NT2/D1 (cell line): ENCODE measurements at places on chromosomes 7 and 10.
A peak's percentile ranks its signal among the peaks of the same experiment; 100 is the strongest.

GRCh38 chr7:93092757-93093370 lies 24.9 kb downstream of the SAMD9 start:
- peak; percentile 40 for DNase-seq

- peak; percentile 66 for DNase-seq
Measured at GRCh38 chr10:123043409-123043925, 34.7 kb downstream of the ACADSB start.

- DNase-seq = no peak
Measured at GRCh38 chr7:35854311-35854710, 53.5 kb downstream of the SEPTIN7 start.

- no peak for DNase-seq
Measured at GRCh38 chr10:84770824-84771223, 442.4 kb downstream of the CCSER2 start.

DNA sequence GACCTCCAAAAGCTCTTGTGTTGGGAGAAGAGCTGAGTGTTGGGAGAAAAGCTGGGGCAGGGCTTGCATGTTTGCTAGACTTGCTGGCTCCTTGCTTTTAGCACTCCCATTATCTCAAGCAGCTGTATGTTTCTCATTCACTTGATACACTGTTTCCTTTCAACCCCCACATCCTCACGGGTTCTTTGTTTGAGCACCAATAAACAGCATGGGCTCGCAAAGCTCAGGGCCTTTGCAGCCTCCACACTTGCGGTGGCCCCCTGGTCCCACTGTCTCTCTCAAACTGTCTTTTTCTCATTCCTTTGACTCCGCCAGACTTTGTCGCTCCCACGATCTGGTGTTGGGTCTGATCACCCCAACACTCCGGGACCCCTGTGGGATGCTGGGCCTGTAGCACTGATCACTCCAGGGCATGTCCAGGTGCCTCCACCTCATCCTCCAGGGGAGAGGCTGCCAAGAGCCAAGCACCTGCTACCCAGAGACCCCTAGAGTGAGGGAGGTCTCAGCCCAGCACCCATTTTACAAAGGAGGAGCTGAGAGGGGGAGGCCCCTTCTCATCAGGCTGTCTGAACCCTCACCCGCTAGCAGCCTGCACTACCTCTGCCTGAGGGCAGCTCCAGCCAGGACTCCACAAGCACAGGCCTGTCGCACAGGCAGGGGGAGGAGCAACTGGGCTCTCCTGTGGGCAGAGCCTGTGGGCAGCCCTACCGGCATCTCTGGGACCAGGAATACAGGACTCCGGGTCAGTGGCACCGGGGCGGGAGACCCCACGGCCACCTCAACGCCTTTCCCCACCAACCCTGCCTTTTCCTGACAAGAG lies 49.1 kb upstream of the MSMB start:
- no peak for DNase-seq

DNA sequence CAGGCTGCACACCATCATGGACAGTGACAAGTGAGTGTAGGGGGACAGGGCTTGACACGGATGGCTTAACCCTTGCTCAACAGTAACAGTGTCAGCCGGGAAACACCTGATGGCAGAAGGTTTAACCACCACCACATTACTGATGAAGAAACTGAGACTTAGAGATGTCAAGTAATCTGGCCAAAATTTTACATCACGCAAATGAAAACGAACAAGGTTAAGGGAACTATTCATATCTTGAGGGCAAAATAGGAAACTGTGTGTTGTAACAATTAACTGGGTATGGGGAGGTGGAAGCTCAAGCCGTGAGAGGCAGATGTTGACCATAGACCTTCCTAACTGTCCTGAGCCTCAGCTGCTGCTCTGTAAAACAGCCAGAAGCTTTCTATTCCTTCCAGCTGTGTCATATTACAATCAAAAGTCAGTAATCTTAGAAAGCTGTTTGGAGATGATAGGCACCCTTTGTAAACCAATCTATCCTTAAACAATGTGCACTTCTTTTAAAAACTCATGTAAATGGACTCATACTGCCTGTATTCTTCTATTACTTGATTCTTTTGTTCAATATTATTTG lies 68.4 kb downstream of the ABCC2 start:
- DNase-seq = no peak

DNA sequence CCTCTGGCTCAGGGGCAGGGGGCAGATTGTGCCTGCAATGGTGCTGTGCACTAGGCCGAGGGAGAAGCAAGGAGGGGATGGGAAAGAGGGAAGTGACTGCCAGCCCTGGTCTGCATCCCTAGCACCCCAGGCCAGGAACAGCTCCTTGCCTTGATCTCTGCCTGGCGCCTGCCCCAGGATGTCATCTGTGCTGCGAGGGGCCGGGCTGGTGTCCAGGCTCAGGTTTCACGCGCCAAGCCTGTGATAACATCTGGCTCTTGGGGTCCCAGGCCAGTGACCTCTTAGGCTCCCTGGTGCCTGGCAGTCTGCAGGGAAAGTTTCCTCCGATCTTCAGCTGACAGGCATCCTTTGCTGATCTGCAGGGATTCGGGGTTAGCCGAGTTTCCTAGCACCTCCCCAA lies 193.5 kb upstream of the GPR26 start:
- DNase-seq = no peak

DNA sequence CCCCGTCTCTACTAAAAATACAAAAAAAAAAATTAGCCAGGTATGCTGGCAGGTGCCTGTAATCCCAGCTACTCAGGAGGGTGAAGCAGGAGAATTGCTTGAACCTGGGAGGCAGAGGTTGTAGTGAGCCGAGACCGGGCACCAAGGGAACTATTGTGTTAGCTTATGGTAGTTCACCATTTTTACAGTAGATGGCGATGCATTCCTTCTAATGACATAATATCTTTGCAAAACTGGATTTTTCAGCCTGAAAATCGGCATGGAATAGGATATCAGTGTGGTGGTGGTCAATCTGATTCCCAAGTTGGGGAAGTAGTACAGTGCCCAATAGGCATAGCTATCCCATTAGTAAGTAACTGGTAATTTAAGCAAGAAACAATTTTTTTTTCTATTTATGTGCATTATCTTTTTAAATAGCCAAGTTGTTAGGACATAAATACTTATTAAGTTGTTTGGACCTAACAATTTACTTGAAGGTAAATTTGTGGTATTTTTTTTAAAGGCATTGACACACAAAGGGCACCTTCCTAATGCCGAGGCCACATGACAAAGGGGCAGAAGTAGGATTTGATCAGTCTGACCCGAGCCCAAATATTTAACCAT lies 17.6 kb upstream of the IMPDH1 start:
- DNase-seq = no peak

DNA sequence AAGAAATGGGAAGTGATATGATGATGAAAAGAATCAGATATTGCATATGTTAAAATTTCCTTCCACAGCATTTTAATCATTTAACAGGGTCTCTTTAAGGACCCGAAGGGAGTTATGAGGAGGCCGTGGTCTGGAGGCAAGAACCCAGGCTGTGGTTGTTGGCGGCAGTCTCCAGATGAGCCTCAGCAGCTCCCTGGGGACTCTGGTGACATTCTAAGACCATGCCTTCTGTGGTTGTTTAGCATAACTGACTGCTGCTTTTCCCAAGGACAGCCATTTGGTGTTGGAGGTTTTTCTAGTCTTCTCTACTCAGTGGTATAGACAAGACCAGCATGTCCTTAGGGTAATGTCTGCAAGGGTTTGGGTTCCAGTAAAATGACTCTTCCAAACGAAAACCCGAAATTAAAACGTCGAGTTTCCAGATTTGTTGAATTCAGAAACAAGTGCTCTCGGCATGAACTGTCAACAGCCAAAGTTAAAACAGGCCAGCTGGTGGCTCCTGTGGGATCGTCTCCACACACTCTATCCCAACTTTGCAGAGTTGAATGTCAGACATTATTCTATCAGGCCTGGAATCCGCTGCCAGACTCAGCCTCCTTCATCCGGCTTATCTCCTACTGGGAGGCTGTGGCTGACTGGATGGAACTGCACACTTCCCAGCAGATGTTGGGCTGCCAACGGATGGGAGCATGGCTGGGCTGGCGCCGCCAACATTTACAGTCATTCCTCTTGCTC lies 183.1 kb downstream of the TAX1BP1 start:
- DNase-seq = no peak

- DNase-seq = no peak
Measured at GRCh38 chr10:44083719-44084400, 301.0 kb downstream of the CXCL12 start.

GRCh38 chr10:3141351-3142005 lies 31.1 kb downstream of the PITRM1 start:
- no peak for DNase-seq

GRCh38 chr10:86535132-86535882 lies 13.7 kb upstream of the WAPL start:
- no peak for DNase-seq

DNA sequence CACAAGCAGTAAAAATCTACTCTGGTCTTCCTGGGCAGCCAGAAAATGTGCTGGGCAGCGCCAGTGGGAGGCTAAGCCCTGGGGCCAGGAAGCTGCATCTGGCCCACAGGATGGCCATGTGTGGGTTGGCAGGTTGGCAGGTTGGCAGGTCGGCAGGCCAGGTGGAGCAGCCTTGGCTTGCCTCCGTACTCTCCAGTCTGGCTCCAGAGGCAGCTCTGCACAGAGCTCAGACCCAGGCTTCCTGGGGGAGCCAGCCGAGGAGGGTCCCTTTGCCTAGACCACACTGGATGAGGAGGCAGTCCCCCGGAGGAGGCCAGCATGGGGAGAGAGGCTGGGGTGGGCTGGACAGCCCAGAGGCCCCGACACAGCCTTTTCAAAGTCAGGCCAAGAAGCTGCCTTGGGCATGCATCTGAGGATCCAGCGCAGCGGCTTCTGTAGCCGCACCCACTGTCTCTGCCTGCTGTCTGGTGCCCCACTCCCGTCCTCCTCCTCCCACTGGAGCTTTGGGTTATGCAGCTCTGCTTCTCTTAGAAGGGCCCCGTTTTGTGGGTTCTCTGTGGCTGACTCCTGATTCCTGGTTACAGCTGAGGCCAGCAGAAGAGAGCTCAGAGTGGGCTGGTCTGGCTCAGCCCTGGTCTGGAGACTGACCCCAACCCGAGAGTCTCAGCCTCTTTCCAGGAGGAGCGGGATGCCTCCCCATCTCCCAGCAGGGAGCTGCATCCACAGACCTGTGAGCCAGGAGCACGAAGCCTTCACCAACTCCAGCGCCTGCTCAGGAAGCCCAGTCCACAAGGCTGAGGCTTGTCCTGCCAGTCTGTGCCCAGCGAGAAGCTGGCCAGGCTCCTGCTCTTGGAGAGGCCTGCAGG lies 44.6 kb downstream of the CFAP46 start:
- no peak for DNase-seq

GRCh38 chr10:127940866-127941640 lies 34.1 kb downstream of the PTPRE start:
- DNase-seq = no peak

- no peak for DNase-seq
Measured at GRCh38 chr10:110241841-110242240, 34.4 kb downstream of the MXI1 start.

- no peak for DNase-seq
Measured at GRCh38 chr10:77692782-77693181, 55.2 kb upstream of the KCNMA1 start.

DNA sequence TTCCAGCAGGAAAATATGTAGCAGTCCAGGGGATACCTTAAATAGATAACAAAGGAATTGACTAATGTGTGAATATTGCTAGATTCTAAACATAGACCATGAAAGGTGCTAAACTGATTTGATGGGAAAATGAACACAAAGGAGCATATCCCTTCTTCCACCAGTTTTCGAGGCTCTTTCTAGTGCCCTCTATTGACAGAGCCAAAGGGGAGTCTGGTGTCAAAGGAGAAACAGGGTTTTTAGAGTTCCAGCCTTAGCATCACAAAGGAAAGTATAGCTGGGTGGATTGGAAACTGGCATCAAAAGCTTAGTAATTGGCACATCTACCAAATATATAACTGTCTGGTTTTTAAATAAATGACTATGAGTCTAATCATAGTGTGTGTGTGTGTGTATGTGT lies 636.8 kb downstream of the ETV1 start:
- DNase-seq = peak; percentile 5

DNA sequence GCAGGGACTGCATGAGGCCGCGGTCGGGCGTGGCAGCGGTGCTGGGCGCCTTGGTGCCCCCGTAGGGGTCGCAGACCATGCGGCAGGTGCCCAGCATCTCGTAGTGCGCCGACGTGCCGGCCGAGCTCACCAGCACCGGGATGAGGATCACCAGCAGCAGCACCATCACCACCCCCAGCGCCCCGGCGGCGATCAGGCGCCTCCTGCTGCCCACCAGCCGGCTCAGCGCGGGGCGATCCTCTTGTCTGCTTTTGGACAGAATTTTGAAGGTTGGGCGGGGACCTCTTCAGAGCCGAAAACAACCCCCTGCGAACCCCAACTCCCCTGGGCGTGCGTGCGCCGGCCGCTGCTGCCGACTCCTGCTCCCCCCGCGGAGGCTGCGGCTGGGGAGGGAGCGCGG lies 779 bp downstream of the C1QL3 start:
- DNase-seq = peak; percentile 20

DNA sequence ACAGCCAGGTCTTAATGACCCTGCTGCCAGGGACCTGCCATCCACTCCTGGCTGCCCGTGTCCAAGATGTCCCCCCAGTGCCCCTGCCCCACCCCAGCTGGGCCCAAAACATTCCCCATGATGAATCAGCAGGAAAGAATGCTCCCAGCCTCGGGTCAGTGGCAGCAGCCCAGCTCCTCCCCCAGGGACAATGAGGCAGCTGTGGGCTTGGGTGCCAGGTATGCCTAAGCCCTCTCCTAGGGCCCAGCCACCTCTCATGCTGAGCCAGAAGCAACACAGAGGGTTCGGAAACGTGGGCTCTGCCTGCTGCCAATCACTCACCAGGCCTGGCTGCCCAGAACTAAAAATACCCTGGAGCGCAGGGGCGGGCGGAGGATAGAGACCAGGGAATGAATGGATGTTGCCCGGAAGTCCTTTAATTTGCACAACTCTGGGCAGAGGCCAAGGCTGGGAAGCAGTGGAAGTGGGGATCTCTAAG lies 1.5 kb upstream of the LOXL4 start:
- DNase-seq = peak; percentile 23

DNA sequence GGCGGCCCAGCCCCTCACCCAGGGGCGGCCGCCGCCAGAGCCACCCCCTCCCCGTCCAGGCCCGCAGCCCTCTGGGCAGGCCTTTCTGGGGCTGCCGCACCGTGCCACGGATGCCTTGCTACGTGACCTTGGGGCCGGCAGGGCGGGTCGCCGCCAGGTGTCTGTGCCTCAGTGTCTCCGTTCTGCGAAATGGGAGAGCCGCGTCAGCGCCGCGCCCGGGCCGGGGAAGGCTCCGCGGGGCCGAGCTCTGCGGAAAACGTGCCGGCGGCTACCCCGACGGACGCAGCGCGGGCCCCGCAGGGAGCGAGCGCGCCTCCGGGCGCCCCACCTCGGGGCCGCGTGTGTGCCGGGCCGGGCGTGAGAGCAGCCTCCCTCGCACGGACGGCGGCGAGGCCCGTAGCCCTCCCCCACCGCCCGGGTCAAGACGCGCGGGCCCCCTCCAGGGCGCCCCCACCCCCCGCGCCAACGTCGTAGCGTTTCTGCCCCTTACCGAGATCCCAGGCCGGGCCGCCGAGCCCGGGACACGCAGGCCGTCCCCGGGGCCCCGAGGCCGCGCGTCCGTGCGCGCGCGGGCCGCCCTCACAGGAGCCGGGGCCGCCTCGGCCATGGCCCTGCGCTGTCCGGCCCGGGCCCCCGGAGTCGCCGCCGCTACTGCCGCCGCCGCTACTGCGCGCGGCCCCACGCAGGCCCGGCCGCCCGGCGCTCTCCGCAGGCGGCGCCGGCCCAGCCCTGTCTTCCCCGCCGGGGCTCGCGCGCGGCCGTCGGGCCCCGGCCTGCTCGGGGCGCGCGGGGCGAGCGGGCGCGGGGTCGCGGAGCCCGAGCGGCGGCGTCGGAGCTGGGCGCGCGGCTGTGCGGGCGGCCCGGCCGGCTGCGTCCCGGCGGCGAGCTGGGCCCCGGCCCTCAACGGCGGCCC lies 1.1 kb downstream of the ZNF777 start:
- no peak for DNase-seq

- no peak for DNase-seq
Measured at GRCh38 chr10:13528875-13529713, at the start of gene BEND7. Gene BEND7, minus strand, starts transcription at chr10:13529014. Its CDS starts 481 bp downstream, at chr10:13528533.
